ENCODE measurements at places on chromosomes 5 and 9.

DNA sequence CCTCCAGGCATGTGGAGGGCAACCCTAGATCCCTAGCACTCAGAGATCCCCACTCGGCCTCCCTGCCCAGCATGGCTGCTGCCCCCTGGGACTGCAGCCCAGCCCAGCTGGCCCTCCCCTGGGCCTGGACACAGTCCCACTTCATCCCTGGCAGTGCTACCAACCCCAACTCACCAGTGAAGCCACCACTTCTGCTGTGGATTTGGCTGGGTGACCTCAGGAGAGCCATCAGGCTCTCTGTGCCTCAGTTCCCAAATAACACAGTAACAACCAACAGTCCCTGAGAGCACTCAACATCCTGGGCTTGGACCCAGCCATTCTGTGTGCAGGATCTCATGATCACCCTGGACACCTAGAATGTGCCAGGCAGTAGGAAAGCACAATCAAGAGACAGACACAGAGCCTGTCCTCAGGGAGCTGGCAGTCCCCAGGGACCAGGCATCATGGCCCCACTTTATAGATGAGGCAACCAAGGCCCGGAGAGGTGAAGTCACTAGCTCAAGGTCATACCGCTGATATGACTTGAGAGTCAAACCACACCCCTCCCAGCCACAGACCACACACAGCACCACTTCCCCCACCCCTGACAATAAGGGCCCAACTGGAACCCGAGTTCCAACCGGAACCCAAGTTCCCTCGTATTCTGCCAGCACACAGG, 4.7 kb upstream of the PSMB7 start:
- DNase-seq = no peak

GRCh38 chr5:155530046-155530445, 516.5 kb downstream of the KIF4B start:
- DNase-seq = no peak

DNA sequence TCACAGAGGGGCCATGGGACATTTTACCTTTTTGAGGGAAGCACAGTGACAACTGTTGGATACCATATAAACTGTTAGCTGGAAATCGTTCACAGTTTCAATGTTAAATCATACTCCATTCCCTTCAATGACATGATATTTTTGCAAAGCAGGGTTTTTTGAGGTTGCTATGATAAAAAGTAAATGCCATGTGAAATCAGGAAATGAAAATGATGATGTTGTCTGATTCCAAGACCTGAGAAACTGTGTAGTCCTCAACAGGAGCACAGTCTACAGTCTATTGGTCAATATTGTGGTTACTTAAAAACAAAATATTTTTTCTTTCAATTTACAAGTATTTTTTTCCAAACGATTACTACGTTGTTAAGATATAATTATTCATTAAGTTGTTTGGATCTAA, 24.0 kb upstream of the ADAM19 start:
- no peak for DNase-seq

DNA sequence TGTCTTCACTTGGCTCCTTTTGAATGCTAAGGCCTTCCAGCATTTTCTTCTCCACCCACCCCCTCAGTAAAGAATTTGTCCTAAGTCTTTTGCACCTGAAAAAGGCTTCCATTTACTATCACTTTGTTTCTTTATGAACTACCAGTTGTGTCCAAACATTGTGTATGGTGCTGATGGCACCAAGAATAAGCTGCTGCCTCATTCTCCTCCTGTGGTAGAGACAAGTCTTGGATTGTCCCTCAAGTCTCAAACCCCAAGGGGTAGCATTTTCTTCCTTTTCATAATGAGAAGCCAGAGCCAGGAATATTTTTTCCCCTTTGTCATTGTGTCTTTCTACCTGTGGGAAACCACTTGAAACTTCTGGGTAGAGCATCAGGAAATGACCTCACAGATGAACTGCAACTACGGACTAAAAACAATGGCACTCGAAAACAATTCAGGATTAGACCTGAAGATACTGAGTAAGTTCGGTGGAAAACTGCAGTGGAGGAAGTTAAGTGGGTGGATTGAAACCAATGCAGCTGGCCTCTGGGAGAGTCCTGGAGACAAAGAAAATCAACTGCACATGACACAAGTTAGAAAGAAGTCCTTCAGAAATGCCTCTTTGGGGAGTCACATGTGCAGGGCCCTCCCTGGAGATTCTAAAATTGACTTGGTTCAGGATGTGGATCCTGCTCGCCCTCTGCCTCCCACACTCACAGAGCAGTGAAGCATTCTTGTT, 80.5 kb downstream of the SH3RF2 start:
- no peak for DNase-seq

DNA sequence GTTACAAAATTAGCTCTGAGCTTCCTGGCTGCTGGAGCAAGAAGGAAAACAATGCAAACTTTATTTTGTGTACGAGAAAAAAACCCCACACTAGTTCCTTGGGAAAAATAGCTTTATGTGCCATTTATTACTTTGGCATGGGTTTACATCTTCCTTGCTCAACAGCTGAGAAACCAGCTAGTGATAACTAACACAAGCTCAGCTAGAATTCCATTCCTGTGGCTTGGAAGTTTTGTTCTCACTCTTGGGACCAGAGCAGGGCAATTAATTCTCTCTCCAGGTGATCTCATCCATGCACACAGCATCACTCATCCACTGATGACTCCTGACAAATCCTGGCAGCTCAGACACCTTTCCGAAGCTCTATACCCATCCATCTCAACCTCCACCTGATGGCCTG, 104.1 kb downstream of the CRB2 start:
- no peak for DNase-seq

DNA sequence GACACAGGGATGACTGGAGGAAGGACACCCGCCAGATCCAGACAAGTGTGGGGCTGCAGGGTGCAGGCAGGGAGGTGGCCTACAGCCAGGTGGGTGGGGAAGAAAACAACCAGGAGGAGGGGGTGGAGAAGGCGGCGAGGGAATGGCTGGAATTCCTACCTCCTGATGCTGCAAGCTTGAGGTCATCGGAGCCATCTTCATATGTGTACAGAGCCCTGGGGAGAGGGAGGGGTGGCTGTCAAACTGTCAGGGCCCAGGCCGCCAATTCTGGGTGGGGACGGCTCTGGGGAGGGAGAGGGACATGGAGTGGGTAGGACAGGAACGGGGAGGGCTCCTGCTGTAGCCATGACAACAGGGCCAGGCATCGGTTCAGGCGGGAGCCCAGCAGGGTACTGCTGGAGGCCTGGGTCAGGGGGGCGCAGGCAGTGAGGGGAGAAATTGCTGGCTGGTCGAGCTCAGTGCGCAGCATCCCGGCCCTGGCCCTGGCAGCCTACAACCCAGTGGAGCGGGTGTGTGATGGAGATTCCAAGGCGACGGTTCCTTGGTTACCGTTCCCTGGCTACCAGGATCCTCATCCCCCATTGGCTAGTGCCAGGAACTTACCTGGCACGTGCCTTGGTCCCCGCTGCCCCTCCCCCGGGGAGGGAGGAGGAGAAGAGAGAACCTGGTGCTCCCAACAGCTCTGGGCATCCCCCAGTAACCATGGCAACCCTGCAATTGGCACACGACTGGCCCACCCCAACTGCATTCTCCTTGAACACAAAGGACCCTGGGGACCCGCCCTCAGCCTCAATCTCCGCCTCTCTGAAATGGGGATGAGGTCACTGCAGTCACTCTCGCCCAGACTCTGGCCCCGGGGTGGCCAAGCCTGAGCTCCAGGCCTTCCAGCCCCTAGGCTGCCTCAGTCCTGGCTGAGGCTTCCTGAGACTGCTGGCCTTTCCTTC, 4.5 kb downstream of the DBN1 start:
- no peak for DNase-seq

- DNase-seq = no peak
These were observed 262.5 kb downstream of the ELAVL2 start for GRCh38 chr9:23563517-23563916.

- no peak for DNase-seq
These were observed 25.2 kb downstream of the COL5A1 start for GRCh38 chr9:134666831-134667230.

DNA sequence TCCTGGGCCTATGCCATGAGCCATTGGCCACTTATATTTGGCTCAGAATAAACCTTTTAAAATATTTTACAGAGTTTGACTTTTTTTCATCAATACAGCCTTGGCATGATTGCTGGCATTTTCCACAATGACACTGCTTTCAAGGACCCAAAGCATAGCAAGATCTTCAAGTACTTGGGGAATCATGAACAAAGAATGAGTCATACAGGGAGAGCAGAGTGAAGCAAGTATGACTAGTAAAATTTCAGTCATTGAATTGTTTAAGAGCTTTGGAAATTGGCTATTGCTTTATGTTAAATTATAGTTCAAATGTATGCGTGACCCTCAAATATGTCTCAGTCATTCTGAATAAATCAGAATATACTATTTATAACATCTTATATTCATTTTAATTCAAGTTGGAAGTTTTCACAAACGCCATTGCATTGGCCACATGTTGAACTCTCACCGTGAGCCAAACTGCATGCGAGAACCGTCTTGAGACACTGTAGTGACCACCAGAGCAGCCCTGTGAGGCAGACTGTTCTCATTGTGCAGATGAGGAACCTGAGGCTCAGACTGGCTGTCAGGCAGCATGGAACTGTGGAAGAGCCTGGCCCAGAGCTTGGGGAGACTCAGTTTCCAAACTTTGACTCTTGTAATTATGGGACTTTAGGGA, 52.9 kb downstream of the GDNF start:
- no peak for DNase-seq

GRCh38 chr9:88692827-88693226, 157.8 kb downstream of the NXNL2 start:
- no peak for DNase-seq
